ENCODE measurements at places on chromosomes 7 and 10.

GRCh38 chr10:29608476-29609301 is 26.1 kb downstream of the SVIL start:
- no peak for DNase-seq

GRCh38 chr7:17939211-17939605 is 1.1 kb downstream of the SNX13 start:
- DNase-seq = peak; percentile 1

DNA sequence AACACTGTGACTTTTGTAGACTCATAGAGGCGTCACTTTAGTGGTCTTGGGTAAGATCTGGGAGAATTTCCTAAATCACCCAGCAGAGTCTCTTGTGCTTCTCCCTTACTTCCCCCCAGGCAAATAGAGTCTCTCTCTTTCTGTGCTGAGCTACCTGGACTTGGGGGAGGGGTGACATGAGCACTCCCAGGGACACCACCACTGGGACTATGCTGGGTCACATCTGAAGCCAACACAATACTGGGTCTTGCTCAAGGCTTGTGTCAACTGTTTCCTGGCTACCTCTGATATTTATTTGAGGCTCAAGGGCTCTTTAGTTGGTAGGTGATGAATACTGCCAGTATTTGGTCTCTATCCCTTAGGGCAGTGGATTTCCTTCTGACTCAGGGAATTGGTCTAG is 214.6 kb upstream of the TPK1 start:
- DNase-seq = no peak

DNA sequence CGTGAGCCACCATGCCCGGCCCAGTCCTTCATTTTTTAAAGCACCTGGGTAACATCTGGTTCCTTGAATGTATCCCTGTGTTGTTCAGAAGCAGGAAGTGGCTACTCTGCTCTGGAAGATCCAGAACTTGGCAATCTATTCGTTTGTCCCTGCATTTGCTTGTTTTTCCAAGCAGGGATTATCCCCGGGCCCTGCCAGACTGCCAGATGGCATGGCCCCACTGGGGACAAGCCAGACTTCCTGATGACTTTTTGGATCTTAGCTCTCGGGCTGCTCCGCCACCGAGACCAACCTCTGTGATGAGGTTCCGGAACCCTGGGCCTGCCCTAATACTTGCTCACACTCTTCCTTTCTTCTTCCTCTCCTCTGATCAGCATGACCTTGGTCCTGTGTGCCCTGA is 496.7 kb downstream of the TYW1 start:
- no peak for DNase-seq

All from CD4-positive, alpha-beta T cell treated with Interleukin-15 for 4 hours (primary cell).